Naive thymus-derived CD8-positive, alpha-beta T cell (primary cell): ENCODE measurements at places on chromosomes 4 and X. TPM values are rescaled to one million over a fixed set of nuclear protein-coding genes. Genes with fewer than 3 reads are reported as not detected.

GRCh38 chrX:45196701-45197100 lies 4.0 kb downstream of the DIPK2B start:
- no peak overlapping the region for H3K27ac ChIP-seq
- DNase-seq, result no peak
- H3K27me3 ChIP-seq, result peaks cover 9% of the 10 kb centered on the region

GRCh38 chr4:149891426-149891825 lies 75.8 kb upstream of the IQCM start:
- no peak overlapping the region for H3K27ac ChIP-seq
- H3K36me3 ChIP-seq, result no peaks in the 10 kb centered on the region
- no peak for DNase-seq
- no peaks in the 10 kb centered on the region for H3K4me1 ChIP-seq

- peaks cover 1% of the 10 kb centered on the region for H3K27me3 ChIP-seq
- peaks cover 4% of the 10 kb centered on the region for H3K4me1 ChIP-seq
- H3K4me3 ChIP-seq, result no peak overlapping the region
- H3K27ac ChIP-seq, result no peak overlapping the region
Measured at GRCh38 chr4:94407846-94408245, 43.9 kb upstream of the PDLIM5 start.

- no peaks in the 10 kb centered on the region for H3K4me1 ChIP-seq
- no peak for DNase-seq
- H3K36me3 ChIP-seq, result no peaks in the 10 kb centered on the region
- no peak overlapping the region for H3K27ac ChIP-seq
- H3K27me3 ChIP-seq, result no peaks in the 10 kb centered on the region
Measured at GRCh38 chr4:126960760-126961159, 672.0 kb upstream of the INTU start.

GRCh38 chr4:59161249-59161648 lies 2038.9 kb upstream of the ADGRL3 start:
- no peaks in the 10 kb centered on the region for H3K4me1 ChIP-seq
- no peaks in the 10 kb centered on the region for H3K36me3 ChIP-seq
- no peak overlapping the region for H3K27ac ChIP-seq
- H3K4me3 ChIP-seq, result no peak overlapping the region
- no peaks in the 10 kb centered on the region for H3K27me3 ChIP-seq
- no peak for DNase-seq

DNA sequence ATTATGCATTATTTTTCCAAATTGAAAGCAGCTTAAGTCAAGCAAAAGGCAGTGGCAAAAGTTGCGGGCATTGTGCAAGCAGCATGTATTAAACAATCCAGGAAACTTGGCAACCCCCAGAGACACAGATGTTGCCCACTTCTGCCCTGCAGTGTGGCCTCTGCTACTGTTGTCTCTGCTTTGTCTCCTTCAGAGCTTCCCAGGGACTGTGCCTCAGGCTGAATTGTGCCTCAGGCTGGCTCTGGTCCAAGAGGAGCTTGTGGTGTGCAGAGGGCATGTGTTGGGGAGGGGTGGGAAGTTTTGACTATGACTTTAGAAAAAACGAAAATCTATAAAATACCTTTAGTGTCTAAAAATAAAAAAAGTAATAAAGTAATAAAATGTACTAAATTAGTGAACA lies 201.4 kb downstream of the CCSER1 start:
- no peaks in the 10 kb centered on the region for H3K27me3 ChIP-seq
- DNase-seq, result no peak
- H3K4me1 ChIP-seq, result no peaks in the 10 kb centered on the region
- H3K27ac ChIP-seq, result no peak overlapping the region

- H3K4me1 ChIP-seq, result peaks cover 57% of the 10 kb centered on the region
- no peak for DNase-seq
- H3K27ac ChIP-seq, result peak overlapping the region; percentile 98
- no peaks in the 10 kb centered on the region for H3K36me3 ChIP-seq
- no peaks in the 10 kb centered on the region for H3K27me3 ChIP-seq
Measured at GRCh38 chr4:121155893-121156292, 8.2 kb downstream of the TNIP3 start.

GRCh38 chr4:129929052-129929451 lies 833.1 kb downstream of the C4orf33 start:
- H3K4me3 ChIP-seq, result no peak overlapping the region
- no peaks in the 10 kb centered on the region for H3K4me1 ChIP-seq
- DNase-seq, result no peak
- H3K27me3 ChIP-seq, result no peaks in the 10 kb centered on the region

GRCh38 chrX:19867938-19868337 lies 19.5 kb downstream of the SH3KBP1 start:
- H3K4me1 ChIP-seq, result peaks cover 71% of the 10 kb centered on the region
- H3K4me3 ChIP-seq, result no peak overlapping the region
- no peaks in the 10 kb centered on the region for H3K27me3 ChIP-seq
- no peak overlapping the region for H3K27ac ChIP-seq
- H3K36me3 ChIP-seq, result no peaks in the 10 kb centered on the region
- DNase-seq, result no peak

- H3K36me3 ChIP-seq, result no peaks in the 10 kb centered on the region
- H3K27me3 ChIP-seq, result no peaks in the 10 kb centered on the region
- no peak overlapping the region for H3K27ac ChIP-seq
- no peak for DNase-seq
Measured at GRCh38 chr4:58247792-58248191, 1137.6 kb upstream of the IGFBP7 start.

DNA sequence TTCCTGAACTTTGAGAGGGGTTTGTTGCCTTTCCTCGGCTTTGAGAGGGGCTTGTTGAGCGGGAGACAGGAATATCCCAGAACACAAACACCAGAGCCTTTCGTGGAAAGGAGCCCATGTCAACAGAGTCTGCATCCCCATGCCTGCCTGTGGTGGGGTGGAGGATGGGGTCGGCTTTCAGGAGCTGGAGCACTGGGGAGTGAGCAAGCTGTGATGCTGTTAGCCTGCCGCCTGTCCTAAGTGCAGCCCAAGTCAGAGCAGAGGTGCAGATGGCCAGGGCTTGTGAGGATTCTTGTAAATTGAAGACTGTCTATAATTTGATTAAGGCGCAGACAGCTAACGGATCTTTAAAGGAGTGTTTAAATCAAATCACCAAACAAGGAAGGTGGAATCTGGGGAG lies 103.3 kb upstream of the ANK2 start:
- H3K4me3 ChIP-seq, result no peak overlapping the region
- H3K27ac ChIP-seq, result no peak overlapping the region
- DNase-seq, result no peak
- H3K4me1 ChIP-seq, result no peaks in the 10 kb centered on the region
- peaks cover 14% of the 10 kb centered on the region for H3K27me3 ChIP-seq

GRCh38 chrX:68273887-68274286 lies 159.4 kb downstream of the OPHN1 start:
- no peaks in the 10 kb centered on the region for H3K27me3 ChIP-seq
- no peaks in the 10 kb centered on the region for H3K4me1 ChIP-seq
- H3K27ac ChIP-seq, result no peak overlapping the region
- H3K36me3 ChIP-seq, result no peaks in the 10 kb centered on the region
- H3K4me3 ChIP-seq, result no peak overlapping the region
- DNase-seq, result no peak

Gene ART3
- not detected for polyA plus RNA-seq

Gene SORBS2
- 1.4 TPM for polyA plus RNA-seq

Gene DNAAF6
- polyA plus RNA-seq, result not detected

Gene GASK1B
- polyA plus RNA-seq, result not detected
